ENCODE measurements at places on chromosomes 5 and 9. TPM values are rescaled to one million over a fixed set of nuclear protein-coding genes. Genes with fewer than 3 reads are reported as not detected.

GRCh38 chr5:16437977-16438376 lies 27.6 kb downstream of the ZNF622 start:
- no peaks in the 10 kb centered on the region for H3K27me3 ChIP-seq
- H3K27ac ChIP-seq, result no peak overlapping the region
- no peak for DNase-seq
- H3K36me3 ChIP-seq, result no peaks in the 10 kb centered on the region
- H3K4me3 ChIP-seq, result no peak overlapping the region
- no peaks in the 10 kb centered on the region for H3K4me1 ChIP-seq

- H3K4me3 ChIP-seq, result no peak overlapping the region
- no peaks in the 10 kb centered on the region for H3K27me3 ChIP-seq
- no peaks in the 10 kb centered on the region for H3K4me1 ChIP-seq
- DNase-seq, result no peak
- H3K36me3 ChIP-seq, result no peaks in the 10 kb centered on the region
These were observed 175.1 kb upstream of the S1PR3 start for GRCh38 chr9:88816141-88816540.

LIX1 gene
- not detected for total RNA-seq

PHF24 gene
- 93.3 TPM for total RNA-seq
